ENCODE measurements at places on chromosomes 11 and 22.

GRCh38 chr11:65793144-65793581 lies 6.3 kb downstream of the OVOL1 start:
- DNase-seq = no peak

DNA sequence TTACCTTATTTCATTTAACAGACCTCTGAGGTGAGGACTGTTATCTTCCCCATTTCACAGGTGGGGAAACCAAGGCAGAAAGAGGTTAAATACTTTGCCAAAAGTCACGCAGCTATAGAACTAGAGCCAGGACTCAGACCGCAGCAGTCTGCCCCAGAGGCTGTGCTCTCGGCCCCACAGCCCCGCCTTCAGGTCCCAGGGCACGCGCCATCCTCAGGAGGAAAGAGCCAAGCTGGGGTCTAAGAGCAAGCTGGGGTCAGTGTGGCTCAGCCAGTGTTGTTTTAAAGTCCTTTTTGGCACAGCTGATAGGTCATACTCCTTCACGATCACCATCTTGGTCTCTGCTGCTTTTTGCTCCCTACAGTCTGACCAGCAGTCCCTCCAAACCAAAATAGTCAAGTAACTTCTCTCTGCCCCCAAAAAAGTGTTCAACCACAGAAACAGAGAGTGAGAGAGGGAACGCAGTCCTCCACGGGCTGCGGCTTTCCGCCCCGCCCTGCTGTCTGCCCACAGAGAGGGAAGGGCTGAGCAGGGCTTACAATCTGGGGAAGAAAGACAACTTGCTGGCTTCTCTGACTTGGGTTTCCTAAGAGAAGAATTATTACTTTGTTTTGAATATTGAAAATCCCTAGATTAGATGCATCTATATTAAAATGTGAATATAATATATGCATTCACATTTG lies 137.2 kb upstream of the OPCML start:
- no peak for DNase-seq

- DNase-seq = no peak
Measured at GRCh38 chr11:102414559-102414958, 38.0 kb downstream of the TMEM123 start.

DNA sequence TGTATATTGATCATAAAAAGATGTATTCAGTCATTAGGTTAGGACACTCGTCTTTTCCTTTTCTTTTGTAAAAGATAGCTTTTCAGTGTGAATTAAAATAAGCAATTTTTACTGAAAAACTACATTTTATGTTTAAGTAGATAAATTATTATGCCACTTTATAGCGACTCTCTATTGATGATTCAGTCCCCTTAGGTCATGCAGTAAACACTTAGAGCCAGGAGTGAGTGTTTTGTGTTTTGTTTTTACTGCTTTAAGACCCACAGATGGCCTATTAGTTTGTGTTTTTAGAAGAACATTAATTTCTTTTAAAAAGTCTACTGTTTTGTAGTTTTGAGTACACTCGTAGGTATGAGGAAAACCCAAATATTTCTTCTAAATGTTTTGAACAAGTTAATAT lies 86.6 kb downstream of the YAP1 start:
- DNase-seq = no peak

DNA sequence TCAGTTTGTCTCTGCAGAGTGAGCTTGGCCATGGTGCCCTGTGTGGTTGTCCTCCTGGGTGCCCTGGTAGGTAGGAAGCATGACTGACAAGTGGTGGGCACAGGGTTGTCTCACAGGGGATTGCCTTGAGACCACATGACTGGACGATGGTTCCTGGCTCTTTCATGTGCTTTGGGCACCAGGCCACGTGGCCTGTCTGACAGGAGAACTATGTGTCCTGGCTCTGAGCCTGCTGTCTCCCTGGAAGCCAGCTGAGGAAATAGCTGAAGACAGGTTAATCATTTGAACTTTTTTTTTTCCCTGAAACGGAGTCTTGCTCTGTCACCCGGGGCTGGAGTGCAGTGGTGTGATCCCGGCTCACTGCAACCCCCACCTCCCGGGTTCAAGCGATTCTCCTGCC lies 93.2 kb downstream of the LDLRAD3 start:
- DNase-seq = no peak

- peak; percentile 17 for DNase-seq
Measured at GRCh38 chr11:109421981-109422869, at the start of gene C11orf87. TSS of gene C11orf87 (plus strand) at chr11:109422190. CDS start at chr11:109423634, 1,444 bp downstream.

DNA sequence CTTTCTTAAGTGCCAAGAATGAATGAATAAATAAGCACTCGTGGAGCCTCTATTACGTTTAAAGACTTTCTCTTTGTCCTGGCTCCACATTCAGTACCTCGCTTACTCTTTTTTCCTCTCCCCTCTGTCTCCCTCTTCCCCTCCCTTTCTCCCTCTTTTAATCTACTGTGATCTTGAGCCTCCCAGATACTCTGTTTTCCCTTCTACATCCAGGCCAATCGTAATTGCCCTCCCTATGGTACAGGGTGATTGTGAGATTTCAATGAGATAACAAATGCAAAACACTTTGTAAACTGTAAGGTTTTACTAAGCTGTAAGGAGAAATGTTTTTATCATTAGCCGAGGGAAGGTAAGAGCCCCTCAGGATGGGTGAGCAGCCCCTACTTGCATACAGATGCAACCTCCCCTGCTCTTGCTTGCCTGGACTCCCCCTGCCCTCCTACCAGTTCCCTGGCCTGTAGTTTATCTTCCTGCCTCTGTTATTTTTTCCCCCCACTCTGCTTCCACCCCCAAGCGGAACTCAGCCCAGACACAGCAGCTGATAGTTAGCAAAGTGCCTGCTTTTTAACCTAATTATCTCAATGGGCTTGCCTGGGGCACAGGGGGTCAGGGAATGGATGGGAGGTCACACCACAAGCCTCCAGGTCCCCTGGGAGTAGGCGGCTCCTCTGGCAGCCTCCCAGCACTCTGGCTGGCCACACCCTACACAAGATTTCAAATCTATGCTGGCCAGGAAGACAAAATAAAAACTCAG lies 76.9 kb upstream of the CADM1 start:
- no peak for DNase-seq

GRCh38 chr11:12245549-12246016 lies 131.8 kb upstream of the PARVA start:
- DNase-seq = no peak

DNA sequence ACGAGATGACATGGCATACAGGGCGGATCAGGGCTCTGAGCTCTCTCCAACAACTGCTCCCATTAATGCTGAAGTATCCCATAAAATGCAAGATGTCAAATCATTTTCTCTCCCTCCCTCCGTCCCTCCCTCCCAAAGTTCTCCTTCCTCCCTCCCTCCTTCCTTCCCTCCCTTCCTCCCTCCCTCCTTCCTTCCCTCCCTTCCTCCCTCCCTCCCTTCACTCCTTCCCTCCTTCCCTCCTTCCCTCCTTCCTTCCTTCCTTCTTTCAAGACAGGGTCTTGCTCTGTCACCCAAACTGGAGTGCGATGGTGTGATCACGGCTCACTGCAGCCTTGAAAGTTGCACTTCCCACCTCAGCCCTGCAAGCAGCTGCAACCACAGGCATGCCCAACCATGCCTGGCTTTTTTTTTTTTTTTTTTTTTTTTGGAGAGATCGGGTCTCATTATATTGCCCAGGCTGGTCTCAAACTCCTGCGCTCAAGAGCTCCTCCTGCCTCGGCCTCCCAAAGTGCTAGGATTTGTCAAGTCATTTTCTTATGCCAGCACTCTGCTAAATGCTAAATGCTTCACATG lies 38.2 kb downstream of the TXN2 start:
- no peak for DNase-seq

DNA sequence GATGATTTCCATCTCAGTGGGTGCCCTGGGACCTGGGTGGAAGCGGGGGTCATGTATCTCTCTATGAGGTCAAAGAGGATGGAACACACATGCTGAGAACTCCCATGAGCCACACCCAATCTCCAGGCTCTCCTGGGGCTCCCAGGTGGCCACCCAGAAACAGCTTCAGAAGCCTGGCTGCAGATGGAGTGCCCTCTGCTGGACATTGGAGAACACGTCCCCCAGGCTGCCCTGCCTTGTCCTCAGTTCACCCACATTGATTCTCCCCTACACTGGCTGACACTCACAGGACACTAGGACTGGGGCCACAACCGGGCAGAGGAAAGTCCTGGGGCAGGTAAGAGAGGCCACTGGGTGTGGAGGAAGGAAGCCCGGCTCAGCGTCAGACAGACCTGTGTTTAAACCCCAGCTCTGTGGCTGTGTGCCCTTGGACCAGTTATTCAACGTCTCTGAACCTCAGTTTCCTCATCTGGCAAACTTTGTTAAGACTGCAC lies 4.5 kb upstream of the NOL12 start:
- DNase-seq = peak; percentile 63

DNA sequence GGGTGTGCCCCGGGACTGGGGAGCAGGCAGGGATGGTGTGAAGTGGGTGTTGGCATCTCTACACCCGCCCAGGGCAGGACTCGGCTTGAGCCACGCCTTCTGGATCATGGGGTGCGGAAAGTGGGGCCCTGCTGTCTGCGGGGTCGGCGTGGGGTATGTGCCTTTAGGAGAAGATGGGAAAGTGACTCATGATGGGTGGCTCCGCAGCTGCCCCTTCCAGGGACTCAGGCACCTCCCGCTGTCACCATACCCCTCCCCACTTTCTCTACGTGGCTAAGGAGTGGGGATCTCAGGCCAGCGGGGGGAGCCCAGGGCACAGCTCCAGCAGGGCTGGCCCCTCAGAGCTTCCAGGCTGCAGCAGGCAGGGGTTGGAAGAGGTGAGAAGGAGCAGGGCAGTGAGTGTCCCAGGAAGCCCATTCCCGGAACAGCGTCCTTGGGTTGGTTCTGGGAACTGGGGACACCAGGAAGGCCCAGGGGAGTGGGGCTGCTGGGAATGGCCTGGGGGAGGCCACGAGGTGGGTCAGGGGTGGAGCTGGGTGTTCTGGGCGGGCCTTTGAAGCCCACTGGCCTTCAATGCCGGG lies 102.9 kb upstream of the FGF3 start:
- no peak for DNase-seq

- no peak for DNase-seq
Measured at GRCh38 chr11:35800970-35801953, 138.7 kb downstream of the TRIM44 start.

- no peak for DNase-seq
Measured at GRCh38 chr11:72696866-72697700, 22.9 kb upstream of the PDE2A start.

DNA sequence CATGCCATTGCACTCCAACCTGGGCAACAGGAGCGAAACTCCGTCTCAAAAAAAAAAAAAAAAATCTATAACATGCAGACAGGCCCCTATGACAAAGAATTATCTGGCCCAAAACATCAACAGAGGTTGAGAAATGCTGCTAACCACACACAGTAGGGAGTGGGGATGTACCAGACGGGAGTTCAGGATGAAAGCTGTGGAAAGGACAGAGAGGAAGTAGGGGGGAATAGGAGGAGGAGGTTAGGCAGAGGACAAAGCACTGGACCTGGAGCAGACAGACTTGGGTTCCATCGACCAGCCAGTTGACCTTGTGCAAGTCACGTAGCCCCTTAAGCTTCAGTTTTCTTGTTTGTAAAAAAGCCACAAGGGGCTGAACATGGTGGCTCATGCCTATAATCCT lies 12.5 kb downstream of the LRP4 start:
- no peak for DNase-seq

- DNase-seq = no peak
Measured at GRCh38 chr11:9118277-9118676, 26.9 kb upstream of the SCUBE2 start.

DNA sequence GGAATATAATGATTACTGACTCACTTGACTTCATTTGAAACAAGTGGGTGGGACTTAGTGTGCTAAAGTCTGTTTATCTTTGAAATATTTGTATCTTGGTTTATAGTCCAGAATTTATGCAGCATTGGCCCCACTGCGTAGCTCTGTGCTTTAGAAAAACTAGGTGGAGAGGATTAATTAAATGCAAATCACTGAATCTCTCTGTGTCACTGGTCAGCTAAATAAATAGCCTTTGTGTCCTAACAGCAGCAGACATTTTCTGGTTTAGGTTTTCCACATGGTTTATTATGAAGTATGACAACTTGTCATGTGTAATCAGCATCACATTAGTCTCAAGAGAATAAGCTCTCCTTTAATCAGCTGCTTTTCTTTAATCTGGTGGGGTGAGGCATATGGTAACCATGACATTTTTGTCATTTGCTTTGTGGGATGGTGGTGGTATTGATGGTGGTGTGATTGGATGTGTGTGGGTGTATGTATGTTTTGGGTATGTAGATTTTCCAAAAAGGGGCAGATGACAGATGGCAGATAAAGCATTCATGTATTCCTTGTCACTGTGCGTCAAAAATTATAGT lies 33.9 kb downstream of the BCL2L13 start:
- DNase-seq = no peak

DNA sequence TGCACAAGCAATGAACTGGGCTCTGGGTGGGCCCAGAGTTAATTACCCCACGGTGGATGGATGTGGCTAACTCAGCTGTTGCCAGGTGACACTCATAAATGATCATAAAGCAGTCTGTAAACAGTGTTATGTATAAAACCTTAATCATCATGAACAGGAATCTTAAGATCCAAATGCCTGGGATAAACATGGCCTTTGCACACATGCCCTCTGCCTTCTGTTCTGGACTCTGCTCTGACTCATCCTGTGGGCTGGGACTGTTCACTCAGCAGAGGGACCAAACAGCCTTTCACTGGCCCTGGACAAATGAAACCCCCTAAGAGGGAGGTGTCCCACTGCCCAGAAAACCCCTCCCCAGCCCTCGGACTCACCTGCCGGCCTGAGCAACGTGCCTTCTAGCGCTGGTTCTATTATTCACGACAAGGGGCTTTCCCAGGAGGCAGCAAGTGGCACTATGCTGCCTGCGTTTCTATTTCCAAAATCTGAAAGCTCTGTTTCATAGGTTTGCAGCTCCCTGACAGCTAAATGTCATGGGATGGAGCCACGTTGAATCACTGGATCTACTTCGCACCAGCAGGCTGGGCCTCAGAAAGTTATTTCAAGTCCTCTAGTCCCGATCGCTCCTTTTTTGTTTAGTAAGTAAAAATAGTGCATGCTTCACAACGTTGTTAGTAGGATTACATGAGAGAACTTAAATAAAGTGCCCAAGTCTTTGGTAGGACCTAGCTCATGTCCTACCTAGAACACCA lies 53.0 kb downstream of the LARGE1 start:
- no peak for DNase-seq

- no peak for DNase-seq
Measured at GRCh38 chr22:38728871-38729796, 23.4 kb downstream of the GTPBP1 start.

DNA sequence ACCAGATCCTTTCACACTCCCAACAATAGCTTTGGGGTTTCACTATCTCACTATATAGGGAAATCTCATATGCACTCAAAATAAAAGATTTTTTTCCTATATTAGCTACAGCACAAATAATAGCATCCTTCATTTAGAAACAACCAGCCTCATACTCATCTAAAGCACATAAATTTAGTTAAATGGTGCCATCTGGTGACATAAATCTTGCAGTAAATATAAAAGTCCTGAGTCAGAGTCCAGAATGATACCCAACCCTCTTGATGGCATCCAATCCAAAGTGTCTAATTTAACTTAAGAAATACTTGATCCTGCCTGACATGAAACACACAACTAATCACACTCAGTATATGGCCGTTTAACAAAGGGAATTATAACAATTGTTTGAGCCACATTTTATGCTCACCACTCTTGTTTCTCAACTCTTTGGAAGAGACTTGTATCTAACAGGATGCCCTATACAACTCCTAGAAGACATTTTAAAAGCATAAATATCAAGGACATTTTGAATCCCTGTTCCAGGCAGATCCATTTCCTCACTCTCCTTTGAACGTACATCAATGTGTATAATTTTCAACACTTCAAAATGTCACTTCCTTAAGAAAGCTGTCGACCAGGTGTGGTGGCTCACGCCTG lies 36.2 kb downstream of the DLG2 start:
- DNase-seq = peak; percentile 20

Measured in neuronal stem cell (in vitro differentiated cells).